ENCODE measurements at places on chromosomes 3 and 15. TPM values are rescaled to one million over a fixed set of nuclear protein-coding genes. Genes with fewer than 3 reads are reported as not detected.
A peak's percentile ranks its signal among the peaks of the same experiment; 100 is the strongest.

- no peak for DNase-seq
Observed at GRCh38 chr3:47852604-47853602, 50.0 kb downstream of the DHX30 start.

- peak; percentile 14 for DNase-seq
Observed at GRCh38 chr15:90060797-90061196, 41.5 kb downstream of the IDH2 start.

- DNase-seq = peak; percentile 50
Observed at GRCh38 chr3:152174876-152175527, 93.7 kb upstream of the MBNL1 start.

DNA sequence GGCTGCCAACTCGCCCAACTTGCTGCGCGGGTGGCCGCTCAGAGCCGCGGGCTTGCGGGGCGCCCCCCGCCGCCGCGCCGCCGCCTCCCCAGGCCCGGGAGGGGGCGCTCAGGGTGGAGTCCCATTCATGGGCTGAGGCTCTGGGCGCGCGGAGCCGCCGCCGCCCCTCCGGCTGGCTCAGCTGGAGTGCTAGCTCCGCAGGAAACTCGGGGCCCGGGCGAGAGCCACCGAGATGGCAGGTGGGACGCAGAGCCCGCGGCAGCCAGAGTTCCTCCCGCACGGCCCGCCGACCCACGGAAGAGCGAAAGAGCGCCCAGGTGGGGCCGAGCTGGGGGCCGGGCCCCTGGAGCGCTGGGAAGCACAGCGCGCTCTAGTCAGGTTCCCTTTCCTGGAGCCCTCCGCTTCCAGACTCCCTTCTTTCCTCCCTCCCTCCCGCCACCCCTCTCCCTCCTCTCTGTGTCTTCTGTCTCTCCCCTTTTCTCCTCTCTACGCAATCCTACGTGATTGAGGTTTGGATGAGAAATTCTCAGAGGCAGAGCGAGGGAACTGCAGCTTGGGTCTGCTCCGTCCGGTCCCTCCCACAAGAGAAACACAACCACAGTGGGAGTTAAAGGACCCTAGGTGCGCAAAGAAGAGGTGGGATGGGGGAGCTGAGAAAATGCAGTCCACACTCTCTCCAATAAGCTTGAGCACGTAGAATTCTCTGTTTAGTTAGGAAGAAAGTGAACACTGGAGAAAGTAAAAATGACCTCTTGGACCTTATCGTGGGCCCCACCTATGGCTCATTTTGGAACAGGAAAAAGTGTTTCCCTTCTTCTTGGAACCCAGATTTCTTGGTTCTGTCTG is 317.3 kb downstream of the FGF12 start:
- DNase-seq = peak; percentile 55

DNA sequence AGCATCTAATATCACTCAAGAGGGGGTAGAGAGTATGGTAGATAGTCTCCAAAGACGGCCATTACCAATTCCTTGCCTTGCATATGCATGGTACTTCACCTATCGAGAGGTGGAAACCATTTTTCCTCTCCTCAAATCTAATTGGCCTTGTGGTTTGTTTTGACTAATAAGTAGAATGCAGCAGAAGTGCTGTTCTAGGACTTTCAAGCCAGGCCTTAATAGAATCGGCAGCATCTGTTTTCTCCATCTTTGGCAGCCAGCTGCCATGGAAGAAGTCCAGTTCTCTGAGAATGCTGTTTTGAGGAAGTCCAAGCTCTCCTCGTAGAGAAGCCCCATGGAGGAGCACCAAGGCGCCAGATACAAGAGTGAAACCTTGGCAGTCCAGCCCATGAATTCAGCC is 59.1 kb upstream of the RASGRP1 start:
- DNase-seq = no peak

ADAMTS7 gene
- 0.25 TPM for total RNA-seq

- DNase-seq = no peak
Observed at GRCh38 chr15:55084216-55084615, 112.5 kb downstream of the RSL24D1 start.

DNA sequence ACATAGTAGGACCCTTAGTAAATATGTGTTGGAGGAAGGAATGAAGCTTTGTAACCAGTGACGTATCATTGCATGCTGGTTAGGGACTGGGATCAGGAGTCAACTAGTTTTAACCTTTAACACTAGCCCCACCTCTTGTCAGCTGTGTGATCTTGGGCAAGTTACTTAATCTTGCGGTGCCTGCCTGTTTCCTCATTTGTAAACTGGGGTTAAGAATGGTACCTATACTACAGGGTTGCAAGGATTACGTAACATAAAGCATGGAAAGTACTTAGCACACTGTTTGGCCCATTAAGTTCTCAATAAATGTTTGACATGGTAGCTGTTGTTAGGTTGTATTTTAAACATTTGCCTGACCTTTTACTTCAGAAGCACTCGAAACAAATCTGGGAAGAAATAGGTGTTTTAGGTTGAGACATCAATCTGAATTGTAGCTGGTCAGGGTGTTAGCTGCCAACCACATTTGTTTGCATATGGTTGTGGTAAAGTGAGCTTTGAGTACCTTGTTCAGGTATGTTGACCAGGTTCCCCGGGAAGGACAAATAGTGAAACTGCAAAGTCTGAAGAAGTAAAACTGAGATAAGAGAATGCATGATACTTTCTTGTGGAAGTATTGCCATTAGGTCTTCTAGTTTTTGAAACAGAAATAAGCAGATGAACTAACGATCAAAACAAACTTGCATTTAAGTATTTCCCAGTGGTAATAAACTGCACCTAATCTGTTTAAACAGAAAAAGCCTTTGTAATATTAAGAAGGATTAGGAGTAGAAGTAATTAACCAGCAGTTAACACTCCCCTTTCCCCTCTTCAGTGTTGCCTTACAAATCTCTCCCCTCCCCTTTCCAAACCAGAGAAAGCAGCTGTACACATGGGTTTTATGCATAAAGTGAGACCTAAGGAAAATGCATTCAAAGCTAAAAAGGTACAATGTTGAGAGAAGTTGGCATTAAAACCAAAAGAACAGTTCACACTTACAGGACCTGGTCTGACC is 25.8 kb upstream of the SCAANT1 start:
- no peak for DNase-seq

GP9 gene
- total RNA-seq = not detected

ZMYND10 gene
- total RNA-seq = 3.2 TPM

- no peak for DNase-seq
Observed at GRCh38 chr3:105867712-105868430, 941 bp downstream of the CBLB start.

GREM1 gene
- total RNA-seq = not detected

- DNase-seq = peak; percentile 84
Observed at GRCh38 chr3:102092617-102093466, 243.5 kb downstream of the NFKBIZ start.

DNA sequence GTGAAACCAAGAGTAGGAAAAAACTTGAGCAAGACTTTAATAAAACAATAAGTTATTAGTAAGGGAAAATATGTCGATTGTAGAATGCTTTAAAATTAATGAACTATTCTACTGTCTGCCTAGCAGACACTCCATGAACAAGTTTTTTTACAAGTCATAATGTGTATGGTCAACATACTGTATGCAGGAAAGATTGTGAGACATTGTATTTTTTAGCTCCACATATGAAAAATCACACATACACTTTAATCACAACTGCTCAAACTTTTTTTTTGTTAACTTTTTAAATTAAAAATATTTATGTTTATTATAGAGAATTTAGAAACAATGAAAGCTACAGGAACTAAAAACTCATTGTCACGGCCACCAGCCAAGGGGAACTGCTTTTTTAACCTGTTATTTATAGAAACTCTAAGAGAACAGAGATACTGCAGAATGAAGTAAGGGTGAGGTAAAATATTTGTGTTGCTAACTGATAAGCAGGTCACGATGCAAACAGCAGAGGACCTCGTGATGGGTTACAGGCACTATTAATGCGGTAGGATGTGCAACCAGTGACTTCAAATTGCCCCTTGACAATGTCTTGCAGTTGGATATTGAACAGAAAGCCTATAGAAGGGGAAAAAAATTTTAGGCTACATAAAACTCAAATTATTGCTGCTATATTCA is 53.0 kb downstream of the THSD4 start:
- no peak for DNase-seq

DNA sequence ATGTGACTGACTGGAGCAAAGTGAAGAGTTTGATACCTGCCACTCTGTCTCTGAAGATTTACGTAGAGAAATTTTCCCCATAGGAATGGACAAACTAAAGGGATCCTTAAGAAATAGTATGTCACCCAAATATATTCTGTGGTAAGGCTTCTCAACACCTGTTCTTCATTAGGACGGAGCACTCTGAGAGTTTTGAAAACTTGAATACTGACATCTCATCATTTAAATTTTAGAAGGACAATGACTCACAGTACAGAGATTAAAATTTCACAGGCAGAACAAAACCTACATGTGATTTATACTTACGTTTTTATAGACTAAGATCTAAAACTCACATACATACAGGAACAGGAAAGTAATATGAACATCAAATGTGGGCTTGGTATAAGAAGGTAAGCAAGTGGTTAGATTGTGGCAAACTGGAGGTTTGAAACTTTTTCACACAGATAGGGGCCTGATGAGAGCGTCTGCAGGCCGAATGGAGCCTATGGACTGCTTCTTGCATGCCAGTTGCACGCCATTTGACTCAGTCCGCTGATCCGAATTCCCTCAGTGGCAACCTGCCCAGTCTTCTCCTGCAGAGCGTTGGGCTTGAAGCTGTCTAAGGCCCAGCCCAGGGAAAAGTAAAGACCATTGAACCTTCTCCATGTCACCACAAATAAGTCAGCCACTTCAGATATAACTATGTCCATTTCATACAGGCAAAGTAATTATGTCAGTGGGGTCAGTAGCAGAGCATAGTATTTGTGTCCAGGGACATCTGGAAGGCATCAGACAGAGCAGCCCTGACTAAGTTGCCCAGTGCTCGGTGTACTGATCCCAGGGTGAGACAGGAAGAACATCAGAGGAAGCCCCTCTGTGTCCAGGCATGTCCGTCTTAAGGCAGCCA is 45.7 kb downstream of the ZBTB38 start:
- no peak for DNase-seq

DNA sequence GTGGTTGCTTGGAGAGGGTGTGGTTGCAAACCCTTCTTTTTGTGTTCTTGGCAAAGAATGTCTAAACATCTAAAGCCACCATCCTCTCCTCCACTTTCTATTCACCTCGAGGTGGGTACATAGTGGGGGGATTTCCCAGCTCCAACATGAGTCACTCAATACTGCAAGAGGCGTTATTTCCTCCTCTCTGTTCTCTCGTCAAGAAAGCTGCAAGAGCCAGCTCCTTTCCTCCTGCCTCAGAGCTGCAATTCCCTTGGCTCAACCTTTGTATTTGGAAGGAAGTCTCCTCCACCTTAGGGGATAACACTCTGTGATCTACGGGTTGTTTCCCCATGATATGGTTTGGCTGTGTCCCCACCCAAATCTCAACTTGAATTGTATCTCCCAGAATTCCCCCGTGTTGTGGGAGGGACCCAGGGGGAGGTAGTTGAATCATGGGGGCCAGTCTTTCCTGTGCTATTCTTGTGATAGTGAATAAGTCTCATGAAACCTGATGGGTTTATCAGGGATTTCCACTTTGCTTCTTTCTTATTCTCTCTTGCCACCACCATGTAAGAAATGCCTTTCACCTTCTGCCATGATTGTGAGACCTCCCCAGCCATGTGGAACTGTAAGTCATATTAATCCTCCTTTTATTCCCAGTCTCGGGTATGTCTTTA is 138.4 kb downstream of the PLCL2 start:
- peak; percentile 40 for DNase-seq

AVEN gene
- total RNA-seq = 22.9 TPM

DNA sequence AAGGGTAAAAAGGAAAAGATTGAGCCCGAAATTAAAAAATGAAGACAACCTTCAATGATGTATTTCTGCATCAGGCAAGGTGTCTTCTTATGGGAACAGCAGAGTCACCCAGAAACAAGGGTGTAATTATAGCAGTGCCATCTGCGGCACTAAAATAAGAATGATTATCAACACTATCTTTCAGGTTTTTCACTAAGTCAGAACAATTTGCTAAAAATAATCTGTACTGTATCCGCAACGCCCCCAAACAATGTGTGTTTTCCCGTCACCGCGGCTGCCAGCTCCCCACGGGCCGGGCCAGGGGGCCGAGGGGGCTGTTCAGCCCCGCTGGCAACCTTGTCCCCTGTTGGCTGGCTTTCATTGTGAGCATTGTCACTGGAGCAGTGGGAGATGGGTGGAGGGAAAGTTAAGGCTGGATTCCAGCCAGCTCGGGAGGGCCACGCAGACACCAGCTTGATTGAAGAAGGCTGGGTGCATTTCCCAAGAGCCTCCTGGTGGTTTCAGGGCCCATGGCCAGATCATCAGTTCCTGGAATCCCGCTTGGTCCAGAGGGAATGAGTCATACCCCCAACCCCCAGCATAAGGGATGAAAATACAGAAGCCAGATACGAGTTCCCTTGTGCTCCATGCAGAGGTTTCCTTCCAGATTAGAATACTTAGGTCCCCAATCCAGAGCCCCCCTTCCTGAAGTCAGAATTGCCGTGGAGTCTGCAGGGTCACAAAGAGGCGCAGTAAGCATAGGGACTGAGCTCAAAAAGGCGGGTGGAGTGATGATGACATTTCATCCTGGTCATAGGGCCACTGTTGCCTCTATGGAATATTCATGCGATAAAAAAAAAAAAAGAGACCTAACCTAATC is 90.2 kb upstream of the KLF13 start:
- DNase-seq = peak; percentile 84

DNA sequence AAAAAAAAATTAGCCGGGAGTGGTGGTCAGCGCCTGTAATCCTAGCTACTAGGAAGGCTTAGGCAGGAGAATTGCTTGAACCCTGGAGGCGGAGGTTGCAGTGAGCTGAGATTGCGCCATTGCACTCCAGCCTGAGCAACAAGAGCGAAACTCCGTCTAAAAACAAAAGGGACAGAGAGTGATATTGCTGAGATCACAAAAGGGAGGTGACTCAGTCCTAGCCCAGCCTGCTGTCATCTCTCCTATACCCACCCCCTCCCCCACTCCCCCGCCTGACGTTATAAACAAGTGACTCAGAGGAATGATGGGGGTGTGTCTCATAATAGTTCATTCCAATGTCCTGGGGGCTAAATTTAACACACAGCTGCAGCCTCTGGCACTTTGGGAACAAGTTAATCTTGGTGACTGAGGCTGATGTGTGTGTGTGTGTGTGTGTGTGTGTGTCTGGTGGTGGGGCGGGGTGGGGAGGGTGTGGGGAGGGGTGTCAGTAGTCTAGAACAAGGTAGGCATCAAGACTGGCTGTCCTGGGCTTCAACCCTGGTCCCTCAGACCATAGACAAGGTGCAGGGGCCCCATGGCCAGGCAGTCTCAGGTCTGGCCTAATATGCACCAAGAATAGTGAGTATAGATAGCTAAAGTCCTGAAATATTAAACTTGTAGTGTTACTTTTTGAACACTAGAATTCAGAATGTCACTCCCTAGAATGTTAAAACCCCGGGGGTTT is 1.3 kb upstream of the KLHL40 start:
- DNase-seq = peak; percentile 91

All from M059J (cell line).